ENCODE measurements at places on chromosomes 11 and 22. TPM values are rescaled to one million over a fixed set of nuclear protein-coding genes. Genes with fewer than 3 reads are reported as not detected.

- DNase-seq, result no peak
- H3K4me1 ChIP-seq, result peaks cover 10% of the 10 kb centered on the region
- no peaks in the 10 kb centered on the region for H3K27me3 ChIP-seq
- H3K27ac ChIP-seq, result peak overlapping the region; percentile 51
Measured at GRCh38 chr22:46042786-46043185, 65.8 kb upstream of the WNT7B start.

DNA sequence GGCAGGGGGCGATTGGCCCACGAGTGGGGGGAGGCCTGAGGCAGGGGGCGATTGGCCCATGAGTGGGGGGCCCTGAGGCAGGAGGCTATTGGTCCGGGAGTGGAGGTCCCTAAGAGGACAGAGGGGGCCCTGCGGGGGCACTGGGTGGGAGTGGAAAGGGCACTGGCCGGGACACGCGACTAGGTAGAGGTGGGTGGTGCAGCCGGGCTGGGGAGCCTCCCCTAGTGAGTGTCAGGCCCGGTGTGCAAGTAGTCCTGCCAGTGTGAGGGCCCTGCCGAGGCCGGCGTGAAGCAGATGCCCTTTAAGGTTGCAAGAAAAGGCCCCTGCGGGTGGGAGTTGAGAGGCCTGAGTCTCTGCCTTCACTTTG lies 909 bp upstream of the BRD1 start:
- H3K36me3 ChIP-seq, result peaks cover 5% of the 10 kb centered on the region
- H3K27ac ChIP-seq, result peak overlapping the region; percentile 95
- no peaks in the 10 kb centered on the region for H3K27me3 ChIP-seq
- no peak for DNase-seq
- no peak overlapping the region for H3K4me3 ChIP-seq
- H3K4me1 ChIP-seq, result peaks cover 28% of the 10 kb centered on the region

GRCh38 chr11:119964136-119965025 lies 173.5 kb downstream of the TRIM29 start:
- H3K4me3 ChIP-seq, result no peak overlapping the region
- no peak overlapping the region for H3K27ac ChIP-seq
- no peaks in the 10 kb centered on the region for H3K36me3 ChIP-seq
- no peak for DNase-seq
- H3K27me3 ChIP-seq, result no peaks in the 10 kb centered on the region

The CXCR5 gene
- polyA plus RNA-seq, result 0.60 TPM

The PIWIL4 gene
- 0.90 TPM for polyA plus RNA-seq

The NCAM1 gene
- not detected for polyA plus RNA-seq
